Common myeloid progenitor, CD34-positive (primary cell): ENCODE measurements at places on chromosomes 1 and 21.

GRCh38 chr1:115865704-115866380 lies 24.9 kb upstream of the NHLH2 start:
- DNase-seq: no peak

DNA sequence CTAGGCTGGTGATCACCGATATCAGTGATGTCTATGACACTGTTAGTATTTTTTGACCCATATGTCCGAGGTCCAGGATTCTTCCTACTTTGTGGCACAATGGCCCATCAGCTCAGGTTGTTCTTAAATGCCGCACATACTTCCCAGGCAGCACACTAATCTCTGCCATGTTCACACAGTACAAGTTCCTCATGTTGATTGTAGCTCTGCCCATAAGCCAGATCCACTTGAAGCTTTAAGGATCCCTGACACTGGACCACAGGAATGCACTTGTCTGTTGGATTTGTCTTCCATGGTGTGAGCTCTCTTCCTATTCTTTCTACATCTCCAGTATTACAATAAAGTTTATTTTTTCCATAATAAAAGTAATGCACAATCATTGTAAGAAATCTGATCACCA lies 69.5 kb downstream of the DDX20 start:
- no peak for DNase-seq

DNA sequence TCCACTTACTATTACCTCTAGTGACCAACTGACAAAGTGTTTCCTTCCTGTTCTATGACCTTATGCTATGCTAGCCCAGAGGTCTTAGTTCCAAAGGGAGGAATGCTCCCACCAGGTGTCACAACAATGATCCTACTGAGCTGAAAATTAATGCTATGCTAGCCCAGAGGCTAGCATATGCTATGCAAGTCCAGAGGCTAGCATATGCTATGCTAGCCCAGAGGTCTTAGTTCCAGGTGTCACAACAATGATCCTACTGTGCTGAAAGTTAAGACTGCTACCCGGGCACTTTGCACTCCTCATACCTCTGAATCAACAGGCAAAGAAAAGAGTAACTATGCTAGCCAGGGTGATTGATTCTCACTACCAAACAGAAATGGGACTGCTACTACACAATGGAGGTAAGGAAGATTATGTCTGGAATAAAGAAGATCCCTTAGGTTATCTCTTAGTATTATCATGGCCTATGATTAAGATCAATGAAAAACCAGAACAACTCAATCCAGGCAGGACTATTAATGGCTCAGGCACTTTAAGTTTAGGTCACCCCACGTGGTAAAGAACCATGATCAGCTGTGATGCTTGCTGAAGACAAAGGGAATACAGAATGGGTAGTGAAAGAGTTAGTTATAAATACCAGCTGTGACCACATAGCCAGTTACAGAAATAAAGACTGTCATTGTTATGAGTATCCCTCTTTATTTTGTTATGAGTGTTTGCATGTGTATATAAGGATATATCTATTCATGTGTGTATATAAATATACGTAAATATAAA lies 114.1 kb downstream of the CSMD2 start:
- no peak for DNase-seq

DNA sequence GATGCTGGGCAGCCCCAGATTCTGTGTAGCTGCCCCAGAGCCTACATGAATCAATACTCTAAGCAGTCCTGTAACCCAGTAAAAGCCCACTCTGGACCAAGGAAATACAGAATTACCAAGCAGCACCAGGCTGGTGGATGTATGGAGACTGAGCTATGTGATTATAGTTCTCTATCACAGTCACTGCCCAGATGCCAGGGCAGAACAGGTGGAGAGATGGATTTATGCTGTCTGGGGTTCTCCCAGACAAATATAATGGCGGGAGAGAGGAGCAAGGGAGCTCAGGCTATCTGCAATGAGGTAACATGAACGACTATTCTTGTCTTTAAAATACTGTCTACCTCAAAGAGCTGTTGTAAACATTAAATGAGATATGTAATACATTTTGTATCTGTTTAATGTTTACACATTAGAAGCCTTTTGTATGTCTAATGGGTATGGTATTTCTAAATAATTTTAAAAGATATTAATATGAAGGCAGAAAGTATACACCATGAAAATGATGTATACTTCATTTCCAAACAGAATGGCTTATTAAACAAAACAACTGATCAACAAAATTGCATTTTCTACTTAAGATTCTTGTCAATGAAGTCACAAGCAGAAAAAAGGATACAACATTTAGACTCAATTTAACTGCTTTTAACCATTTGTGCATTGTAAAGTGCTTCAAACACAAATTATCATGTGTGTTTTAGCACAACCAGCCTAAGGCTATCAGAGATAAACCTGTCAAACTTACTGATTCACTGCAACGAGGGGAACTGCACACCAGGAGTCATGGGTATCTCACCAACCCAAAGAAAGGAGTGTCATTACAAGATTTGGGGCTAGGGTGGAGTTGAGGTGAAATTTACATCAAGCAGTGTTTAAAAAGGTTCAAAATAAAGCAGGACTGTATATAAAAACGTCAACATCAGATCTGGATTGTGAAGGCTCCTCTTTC lies 3.0 kb downstream of the SDE2 start:
- no peak for DNase-seq

DNA sequence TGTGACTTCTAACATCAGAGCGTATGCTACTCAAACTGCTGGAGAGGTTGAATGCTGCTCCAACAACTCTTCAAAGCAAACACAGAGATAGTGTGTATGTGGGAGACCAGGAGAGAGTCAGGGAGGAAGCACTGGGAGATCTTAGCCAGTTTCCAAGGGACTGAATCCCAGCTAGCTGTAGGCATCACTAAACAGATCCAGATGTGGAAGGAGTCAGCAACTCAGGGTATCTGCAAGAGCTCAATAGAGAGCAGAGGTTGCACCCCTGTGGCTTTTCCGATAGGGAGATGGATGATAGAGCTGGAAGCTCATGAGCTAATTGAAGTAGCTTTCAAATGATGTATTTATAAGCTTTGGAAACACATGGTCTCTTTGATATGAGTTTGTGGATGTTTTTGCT lies 168.9 kb upstream of the HOOK1 start:
- no peak for DNase-seq

GRCh38 chr1:1431845-1432273 lies 3.6 kb upstream of the VWA1 start:
- DNase-seq: no peak

GRCh38 chr1:113812661-113813135 lies 422 bp upstream of the RSBN1 start:
- no peak for DNase-seq

- peak; percentile 31 for DNase-seq
These were observed 81.2 kb upstream of the RAVER2 start for GRCh38 chr1:64663668-64664067.

DNA sequence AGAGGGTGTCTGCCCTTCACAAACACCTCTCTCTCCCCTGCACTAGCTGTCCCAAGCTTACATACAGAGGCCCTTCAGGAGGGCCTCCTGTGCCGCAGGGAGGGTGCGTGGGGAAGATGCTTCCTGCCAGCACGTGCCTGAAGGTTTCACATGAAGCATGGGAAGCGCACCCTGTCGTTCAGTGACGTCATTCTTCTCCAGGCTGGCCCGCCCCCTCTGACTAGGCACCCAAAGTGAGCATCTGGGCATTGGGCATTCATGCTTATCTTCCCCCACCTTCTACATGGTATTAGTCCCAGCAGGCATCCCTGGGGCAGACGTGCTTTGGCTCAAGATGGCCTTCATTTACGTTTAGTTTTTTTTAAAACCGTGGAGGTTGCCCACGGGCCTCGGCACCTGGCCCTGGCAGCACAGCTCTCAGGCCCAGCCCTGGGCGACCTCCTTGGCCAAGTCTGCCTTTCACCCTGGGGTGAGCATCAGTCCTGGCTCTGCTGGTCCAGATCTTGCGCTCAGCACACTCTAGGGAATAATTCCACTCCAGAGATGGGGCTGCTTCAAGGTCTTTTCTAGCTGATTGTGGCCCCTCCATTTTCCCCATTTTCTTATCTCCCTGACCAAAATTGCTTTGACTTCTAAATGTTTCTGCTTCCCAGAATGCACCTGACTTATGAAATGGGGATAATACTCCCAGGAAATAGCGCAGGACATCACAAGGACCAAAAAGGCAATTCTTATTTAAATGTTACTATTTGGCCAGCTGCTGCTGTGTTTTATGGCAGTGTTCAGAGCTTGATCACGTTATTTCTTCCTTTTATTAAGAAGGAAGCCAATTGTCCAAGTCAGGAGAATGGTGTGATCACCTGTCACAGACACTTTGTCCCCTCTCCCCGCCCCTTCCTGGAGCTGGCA lies 6.1 kb downstream of the NPPA start:
- peak; percentile 76 for DNase-seq

GRCh38 chr1:228226956-228227791 lies 19.3 kb downstream of the OBSCN start:
- no peak for DNase-seq

GRCh38 chr1:48082271-48082962 lies 85.2 kb upstream of the TRABD2B start:
- no peak for DNase-seq

DNA sequence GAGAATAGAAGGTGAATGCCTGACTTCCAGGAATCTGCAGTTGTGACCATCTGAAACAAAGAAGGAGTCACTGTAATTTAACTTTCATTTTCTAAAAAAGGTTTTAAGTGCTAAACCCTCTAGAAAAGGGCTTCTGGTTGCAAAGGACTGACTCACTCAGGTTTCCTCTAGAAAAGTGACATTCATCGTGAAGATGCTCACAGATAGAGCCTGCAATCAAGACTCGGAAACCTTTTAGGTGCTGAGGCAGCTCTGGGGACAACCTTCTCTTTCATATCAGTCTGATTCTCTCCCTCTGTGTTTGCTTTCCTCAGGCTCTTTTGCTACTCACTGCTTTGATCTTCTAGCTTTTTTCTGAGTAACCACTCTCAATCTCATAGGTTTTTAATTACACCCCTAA lies 8.2 kb downstream of the BCL9 start:
- no peak for DNase-seq

DNA sequence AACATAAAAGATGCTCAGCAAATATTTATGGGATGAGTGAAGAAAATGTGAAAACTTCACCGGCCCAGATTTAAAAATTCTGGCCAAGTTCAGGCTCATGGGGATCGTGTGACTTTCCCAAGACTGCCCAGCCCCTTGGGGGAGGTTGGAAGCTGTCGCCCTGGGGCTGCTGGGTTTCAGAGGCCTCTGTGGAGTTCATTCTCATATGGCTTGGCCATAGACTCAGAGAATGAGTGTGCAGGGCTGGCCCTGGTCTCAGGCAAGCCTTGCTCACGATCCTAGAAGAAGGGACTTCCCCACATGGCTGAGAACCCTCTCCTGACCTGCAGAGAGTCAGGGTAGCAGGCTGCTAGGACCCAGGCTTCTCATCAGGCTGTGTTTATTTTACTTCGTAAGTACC lies 24.6 kb downstream of the PADI2 start:
- DNase-seq: no peak

GRCh38 chr21:36255663-36256062 lies 64.3 kb upstream of the MORC3 start:
- no peak for DNase-seq

DNA sequence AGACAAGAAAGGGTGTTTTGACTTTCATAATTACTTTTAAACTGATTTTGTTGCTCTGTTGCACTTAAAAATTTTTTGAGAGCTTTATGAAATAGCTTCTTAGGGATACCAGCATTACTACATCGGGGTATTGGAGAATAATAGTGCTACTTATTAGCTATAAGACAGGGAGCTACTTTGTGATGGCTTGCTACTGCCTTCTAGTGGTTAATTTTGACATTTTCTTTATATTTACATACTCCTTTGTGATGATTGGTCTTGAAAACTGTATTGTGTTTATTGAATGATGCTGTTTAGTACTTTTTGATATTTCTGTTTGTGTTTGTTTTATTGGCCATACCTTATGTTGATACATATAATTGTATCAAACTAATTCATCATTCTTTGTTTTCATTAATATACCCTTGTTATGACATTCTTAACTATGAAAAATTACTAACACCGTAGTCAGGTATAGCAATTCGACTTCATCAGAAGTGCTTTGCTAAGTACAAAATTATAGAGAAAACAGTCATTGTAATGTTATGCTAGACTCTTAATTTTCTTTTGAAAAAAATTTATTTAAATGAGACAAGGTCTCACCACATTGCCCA lies 85.5 kb downstream of the CLIC4 start:
- DNase-seq: peak; percentile 85

- no peak for DNase-seq
These were observed 48.2 kb downstream of the RASSF5 start for GRCh38 chr1:206555473-206555935.

DNA sequence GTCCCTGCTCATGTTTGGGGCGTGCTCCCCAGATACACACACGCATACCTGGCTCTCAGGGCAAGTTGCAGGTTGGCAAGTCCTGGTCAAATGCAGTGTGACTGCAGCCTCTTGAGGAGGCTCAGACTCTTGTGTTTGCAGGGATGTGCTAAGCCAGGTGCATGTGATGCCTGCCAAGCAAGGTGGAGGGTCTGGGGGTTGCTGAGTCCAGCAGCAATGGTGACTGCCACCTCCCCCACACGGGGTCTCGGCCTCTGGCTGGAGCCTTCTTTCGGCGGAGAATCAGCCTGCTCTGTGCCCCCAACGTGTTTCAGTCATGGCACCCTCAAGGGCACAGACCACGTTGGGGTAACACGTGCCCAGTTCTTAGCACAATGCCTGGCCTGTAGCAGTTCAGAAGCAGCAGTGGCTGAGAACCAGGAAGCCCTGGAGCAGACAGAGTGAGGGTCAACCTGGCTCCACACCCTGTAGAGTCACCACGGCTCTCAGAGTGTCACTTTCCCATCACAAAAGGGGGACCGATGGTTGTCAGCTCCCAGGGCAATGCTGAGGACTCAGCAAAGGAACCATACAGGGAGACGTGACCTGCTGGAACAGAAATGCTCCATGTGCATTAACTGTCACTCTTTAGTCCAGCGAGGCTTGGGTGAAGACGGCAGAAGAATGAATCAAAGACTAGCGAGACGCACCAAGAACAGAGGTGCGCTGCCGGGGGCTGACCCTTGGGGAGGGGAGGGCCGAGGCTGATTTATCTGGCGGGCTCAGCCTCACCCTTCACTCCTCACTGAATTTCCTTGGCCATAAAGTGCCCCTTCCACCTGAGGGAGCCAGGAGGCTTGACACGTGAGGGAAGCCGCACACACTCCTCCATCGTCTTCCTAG lies 109.0 kb downstream of the PGBD5 start:
- DNase-seq: no peak

DNA sequence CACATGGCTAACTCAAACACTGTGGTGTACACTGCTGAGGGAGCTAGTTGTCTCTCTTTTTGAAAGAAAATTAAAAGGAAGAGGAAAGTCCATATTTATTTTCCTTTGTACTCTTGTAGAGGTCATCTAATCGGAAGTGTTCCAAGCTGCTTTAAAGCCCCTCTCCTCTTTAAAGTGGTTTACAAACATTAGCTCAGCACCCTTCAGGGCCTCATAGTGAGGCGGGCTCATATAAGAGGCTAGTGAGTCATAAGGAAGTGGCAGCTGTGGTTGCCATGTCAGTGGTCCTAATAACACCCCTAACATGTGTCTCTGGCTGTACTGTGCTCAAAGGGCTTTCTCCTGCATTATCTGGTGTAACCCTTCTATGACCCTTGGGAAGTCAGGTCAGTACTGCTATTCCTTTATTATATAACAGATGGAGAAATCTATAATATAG lies 104.4 kb upstream of the SERBP1 start:
- DNase-seq: no peak

GRCh38 chr21:35357041-35357780 lies 308.1 kb upstream of the RUNX1 start:
- DNase-seq: no peak

GRCh38 chr1:154802982-154803920 lies 66.8 kb downstream of the KCNN3 start:
- no peak for DNase-seq
